ENCODE measurements at places on chromosomes 12 and 14.

- DNase-seq: no peak
Measured at GRCh38 chr12:95480230-95480629, 6.3 kb downstream of the METAP2 start.

DNA sequence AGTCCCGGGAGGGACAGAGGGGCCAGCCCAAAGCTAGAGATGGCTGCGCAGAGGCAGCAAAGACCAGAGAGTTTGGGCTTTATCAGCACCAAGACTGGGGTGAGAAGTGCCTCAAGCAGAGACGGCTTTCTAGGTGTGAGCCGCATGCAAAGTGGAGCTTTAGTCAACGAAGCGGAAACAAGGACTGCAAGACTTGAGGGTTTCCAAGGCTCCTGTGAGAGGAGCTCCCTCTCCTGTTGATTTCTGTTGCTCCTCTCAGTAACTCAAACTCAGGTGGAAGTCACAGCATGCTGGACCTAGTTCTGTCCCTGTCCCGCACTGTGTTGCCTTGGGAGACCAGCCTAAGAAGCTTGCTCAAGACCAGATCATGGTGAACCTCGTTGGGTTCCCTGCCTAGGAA lies 327.8 kb downstream of the MED13L start:
- DNase-seq: no peak

GRCh38 chr14:29271669-29272068 lies 505.1 kb downstream of the FOXG1 start:
- no peak for DNase-seq

- no peak for DNase-seq
Measured at GRCh38 chr14:37590428-37591139, 4.5 kb downstream of the FOXA1 start.

DNA sequence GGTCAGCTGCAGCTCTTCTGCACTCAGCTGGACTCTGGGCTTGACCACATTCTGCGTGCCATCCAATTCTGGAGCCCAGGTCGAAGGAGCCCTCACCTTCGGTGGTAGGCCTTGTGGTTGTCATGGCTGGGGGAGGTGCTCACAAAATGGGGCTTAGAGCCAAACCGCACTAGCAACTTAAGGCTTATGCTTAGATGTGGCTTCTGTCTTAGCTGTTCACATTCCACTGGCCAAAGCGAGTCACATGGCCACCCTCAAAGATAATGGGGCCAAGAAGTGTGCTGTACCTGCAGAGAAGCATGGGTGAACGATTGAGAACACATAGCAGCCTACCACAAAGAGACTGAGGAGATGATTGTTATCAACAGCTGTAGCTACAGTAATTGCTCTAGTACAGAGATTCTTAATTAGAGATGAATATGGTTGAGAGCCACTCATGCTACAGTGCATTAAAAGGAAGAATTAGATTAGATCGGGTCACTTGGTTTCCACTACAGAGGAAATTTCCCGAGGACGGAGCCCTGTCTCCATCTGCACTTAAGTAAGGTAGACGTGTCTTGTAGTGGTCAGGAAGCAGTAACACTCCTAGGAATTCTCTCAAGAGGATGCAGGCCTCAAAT lies 334.6 kb upstream of the FKBP4 start:
- DNase-seq: no peak

GRCh38 chr12:19994968-19995367 lies 373.4 kb upstream of the PDE3A start:
- DNase-seq: no peak

DNA sequence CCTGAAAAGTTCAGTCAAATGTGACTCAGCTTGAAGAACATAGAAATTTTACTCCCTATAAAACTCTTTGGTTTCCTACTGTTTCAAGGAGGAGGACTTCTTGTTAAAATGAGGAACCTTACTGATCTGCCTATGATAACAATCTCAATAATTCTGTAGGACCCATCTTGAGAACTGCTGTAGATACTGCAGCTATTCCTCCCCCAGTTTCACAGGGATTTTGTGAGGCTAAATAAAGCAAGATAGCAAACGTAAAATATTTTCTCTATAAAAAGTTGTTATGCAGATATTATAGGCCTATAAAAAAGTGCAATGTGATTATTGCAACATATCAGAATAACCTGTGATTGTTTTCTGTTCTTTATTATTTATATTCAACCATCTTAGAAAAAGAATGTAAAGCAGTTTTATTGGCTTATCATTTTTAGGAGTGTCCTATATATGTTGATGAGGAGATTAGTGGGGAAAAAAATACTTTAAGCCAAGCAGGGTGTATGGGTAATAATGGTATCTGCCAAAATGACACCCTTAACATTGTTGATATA lies 12.1 kb downstream of the CLEC14A start:
- no peak for DNase-seq

DNA sequence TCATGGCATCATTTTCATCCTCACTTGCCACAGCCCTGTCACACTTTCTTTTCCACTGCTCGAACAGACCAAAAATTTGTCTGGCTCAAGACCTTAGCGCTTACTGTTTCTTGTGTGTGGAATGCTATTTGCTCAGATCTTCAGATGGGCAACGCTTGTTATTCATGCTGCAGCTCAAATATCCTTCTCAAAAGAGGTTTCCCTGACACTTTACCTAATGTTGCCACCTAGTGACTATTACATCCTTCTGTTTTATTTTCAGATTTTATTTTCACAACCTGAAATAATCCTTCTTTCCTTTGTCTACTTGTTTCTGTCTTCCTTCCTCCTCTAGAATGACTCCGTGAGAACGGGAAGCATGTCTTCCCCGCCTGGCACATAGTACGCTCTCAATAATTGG lies 5.6 kb downstream of the FBXO33 start:
- DNase-seq: no peak

GRCh38 chr12:53063708-53064612 lies 14.1 kb downstream of the TNS2 start:
- DNase-seq: no peak

- no peak for DNase-seq
Measured at GRCh38 chr12:108282676-108283075, 56.4 kb downstream of the CMKLR1 start.

DNA sequence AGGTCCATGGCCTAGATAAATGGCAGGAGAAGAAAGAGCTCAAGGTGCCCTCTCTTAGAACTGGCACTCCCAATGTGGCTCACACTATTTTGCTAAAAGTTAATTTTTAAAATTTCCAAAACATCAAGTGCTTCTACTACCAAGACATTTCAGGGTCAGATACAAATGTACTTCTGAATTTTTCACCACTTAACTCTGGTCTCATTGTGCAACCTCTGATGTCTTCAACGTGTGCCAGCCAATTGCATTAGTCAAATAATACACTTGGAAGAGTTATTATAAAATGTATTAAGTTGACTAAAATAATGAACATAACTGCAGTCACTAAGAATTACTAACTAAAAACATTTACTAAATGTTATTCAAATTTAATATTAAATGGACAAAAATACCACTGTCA lies 41.3 kb downstream of the SLC25A47 start:
- DNase-seq: no peak

GRCh38 chr12:47303207-47303606 lies 223.4 kb upstream of the AMIGO2 start:
- DNase-seq: no peak

GRCh38 chr12:132887513-132888351 lies at the start of gene CHFR:
Gene CHFR (minus strand): TSS chr12:132887605. CDS start chr12:132887328, 277 bp downstream.
- peak; percentile 91 for DNase-seq

- no peak for DNase-seq
Measured at GRCh38 chr12:101923045-101923718, 45.8 kb downstream of the DRAM1 start.

- no peak for DNase-seq
Measured at GRCh38 chr12:114903083-114903691, 219.2 kb upstream of the TBX3 start.

- no peak for DNase-seq
Measured at GRCh38 chr14:105578070-105578469, 51.7 kb downstream of the TMEM121 start.

- DNase-seq: no peak
Measured at GRCh38 chr12:118625050-118625675, 248.8 kb downstream of the SUDS3 start.

- DNase-seq: no peak
Measured at GRCh38 chr12:27506645-27507189, 17.3 kb upstream of the PPFIBP1 start.

DNA sequence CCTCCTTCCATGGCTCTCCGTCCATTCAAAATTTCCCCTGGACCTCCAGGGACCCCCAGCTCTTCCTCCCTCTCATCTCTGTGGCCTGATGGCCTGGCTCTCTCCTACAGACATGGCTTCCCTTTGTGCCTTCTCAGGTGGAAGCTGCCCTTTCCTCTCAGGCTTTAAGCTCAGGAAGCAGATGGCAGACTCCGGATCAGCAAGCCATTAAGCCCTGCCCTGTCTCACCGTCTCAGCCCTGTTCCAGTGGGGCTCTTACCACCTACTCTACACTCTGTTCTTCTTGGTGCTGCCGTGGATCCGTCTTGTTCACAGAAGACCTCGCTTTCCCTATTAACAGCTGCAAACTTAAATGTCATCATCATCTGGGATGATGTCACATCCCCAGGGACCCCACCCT lies 33.1 kb downstream of the NPC2 start:
- no peak for DNase-seq

- DNase-seq: no peak
Measured at GRCh38 chr12:120358412-120359100, 10.4 kb downstream of the MSI1 start.

- no peak for DNase-seq
Measured at GRCh38 chr14:20413744-20414082, 412 bp upstream of the TEP1 start.

DNA sequence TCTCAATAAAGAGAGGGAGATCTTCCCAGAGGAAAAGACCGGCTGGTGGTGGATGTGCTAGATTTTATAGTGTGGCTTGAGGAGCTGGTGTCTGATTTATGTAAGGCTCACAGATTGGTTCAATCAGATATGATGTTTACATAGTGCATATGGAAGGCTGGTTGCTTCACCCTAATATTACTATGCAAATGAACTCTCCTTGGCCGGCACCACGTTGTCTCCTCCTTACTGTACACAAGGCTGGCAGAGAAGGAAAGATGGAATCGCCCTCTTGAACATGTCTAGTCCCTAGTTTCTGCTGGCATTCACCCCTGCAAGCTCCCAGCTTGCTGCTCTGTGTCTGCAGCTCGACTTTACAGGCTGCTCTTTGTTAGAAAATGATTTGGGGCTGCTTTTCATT lies 8.9 kb downstream of the FAM186A start:
- no peak for DNase-seq

- no peak for DNase-seq
Measured at GRCh38 chr12:69163681-69164362, 75.5 kb upstream of the CPSF6 start.

DNA sequence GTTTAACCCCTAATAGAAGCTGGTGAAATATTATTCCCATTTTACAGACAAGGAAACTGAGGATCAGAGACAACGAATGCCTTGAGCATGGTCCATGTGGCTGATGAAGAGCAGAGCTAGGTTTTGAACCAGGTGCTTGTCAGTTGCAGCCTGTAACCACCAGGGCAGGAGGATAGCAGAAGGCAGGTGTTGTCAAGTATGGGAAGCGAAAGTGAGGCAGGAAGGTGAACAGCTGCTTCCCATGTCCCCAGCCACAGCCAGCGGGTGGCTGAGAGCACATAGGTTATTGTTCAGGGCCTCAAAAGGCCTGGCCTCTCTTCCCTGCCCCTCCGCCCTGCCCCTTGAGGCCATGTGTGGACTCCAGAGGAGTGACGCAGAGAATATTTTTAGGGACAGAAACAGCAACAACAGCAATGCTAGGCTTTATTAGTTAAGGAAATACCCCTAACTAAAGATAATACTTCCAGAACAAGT lies 39.6 kb downstream of the IQSEC3 start:
- DNase-seq: no peak

DNA sequence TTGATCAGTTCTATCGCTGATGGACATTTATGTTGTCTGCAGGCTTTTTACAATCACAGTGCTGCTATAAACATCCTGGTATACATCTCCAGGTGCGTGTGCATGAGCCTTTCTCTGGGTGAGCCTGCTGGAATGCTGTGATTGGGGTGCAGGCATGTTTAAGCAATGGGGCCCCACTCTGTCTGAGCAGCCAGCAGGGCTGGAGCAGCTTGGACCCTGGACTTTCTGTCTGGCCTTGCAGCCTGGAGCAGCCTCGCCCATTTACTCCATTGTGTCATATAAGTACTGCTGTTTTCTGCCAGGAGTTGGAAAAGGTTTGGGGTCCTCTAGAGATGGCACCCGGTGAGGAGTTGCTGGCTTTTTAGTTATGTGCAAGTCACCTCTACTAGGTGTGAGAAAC lies 199.0 kb downstream of the KIF26A start:
- no peak for DNase-seq

GRCh38 chr12:29283969-29284700 lies 96.8 kb downstream of the ERGIC2 start:
- DNase-seq: no peak

DNA sequence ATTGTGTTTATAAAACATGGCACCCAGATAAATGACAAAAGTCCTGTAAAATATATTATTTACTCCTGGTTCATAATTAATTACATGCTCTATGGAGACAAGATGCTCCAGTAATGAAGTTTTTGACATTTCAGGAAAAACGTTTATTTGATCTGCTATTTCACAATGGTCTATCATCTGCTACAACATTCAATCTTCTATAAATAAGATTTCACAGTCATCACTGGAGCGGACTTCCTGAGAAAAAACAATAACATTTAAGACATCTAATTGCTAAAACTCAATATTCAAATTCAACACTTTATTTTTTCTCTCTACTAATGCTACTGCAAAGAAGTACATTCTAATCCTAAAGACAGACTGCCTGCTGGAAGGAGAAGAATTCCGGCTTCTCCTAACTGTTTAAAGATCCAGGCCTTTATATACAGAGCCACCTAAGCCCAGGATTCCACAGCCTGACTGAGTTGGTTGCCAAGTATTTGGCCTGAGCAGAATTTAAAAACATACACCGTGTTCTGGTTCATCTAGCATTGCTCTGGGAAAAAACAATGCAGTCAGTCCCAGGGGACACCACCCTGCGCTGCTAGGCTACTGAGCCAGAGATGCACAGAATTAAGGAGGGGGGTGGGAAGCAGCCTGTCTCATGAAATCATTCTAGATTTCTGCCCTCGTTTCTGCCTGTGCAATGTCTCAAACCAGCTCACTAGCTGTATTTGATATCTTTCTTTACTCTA lies 58.0 kb downstream of the TMTC1 start:
- no peak for DNase-seq

DNA sequence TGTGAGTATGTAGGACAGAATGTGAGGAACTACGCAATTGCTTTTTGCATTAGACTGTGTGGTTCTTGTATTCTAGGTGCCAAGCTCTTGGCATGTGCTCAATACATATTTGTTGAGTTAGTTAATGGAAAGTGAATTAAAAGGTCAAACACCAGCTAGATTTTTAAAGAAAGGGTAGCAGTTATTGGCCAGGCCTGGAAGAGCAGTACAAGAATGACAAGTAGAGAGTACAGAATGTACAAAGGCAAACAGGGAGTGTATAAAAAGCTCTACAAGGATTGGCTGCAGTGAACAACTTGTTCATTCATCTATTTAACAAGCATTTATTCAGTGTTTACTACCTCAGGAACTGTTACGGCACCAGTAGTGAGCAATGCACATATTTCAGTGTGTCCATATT lies 854.0 kb upstream of the SEL1L start:
- no peak for DNase-seq

DNA sequence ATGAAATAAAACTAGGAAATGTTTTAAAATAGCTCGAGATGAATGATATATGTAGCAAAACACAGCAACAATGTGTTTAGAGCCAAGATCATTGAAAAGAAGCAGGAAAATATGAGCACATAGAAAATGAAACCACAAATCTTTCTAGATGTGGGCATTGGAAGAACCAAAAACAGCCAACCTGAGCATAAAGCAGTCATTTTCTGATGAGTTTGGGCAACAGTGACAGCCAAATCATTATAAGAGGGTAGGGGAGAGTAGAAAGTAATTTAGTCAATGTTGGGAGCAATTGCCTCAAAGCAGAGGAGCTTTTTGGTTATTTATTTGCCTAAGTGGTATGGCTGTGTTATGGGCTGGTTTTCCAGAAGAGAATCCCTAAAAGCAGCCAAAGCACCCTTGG lies 8.8 kb upstream of the BICDL1 start:
- DNase-seq: no peak

Measured in stimulated activated CD8-positive, alpha-beta memory T cell treated with anti-CD3 and anti-CD28 coated beads, Interleukin-12 subunit alpha, Interleukin-12 subunit beta, amount 100 ng/mL, for 4 hours (primary cell).